ENCODE measurements at places on chromosomes 3 and 15.
A peak's percentile ranks its signal among the peaks of the same experiment; 100 is the strongest.

- no peak for DNase-seq
Observed at GRCh38 chr3:155370198-155370597, 76.7 kb upstream of the STRIT1 start.

DNA sequence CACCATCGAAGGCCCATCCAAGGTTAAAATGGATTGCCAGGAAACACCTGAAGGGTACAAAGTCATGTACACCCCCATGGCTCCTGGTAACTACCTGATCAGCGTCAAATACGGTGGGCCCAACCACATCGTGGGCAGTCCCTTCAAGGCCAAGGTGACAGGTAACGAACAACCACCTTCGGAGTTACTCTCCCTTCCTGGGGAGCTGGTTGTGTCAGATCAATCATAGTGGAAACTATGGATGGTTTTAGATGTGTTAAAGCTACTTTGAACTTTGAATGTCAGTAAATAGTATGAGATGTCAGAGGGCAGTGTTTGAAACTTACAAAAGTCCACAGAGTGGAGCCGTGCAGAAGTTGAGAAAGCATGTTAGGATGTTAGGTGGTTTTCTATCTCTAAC, 42.3 kb downstream of the DNASE1L3 start:
- no peak for DNase-seq

DNA sequence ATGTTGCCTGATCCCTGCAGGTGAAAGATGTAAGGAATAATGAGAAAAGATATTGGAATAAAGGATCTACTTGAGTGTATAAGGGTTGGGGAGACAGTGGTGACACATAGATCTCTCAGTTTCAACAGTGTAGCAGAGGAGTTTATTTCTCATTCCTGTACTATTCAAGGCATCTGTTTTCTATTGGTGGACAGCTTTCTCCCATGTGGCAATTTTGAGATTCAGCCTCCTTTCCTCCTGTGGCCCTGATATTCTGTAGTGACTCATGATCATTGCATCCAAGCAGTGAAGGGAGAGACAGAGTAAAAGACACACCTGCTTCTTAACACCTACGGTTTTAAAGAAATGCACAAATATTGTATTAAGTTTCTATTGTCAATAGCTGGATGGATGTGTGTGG, 327.6 kb downstream of the GRM7 start:
- DNase-seq, result no peak

GRCh38 chr15:48325400-48325799, 5.8 kb upstream of the DUT start:
- DNase-seq, result no peak

DNA sequence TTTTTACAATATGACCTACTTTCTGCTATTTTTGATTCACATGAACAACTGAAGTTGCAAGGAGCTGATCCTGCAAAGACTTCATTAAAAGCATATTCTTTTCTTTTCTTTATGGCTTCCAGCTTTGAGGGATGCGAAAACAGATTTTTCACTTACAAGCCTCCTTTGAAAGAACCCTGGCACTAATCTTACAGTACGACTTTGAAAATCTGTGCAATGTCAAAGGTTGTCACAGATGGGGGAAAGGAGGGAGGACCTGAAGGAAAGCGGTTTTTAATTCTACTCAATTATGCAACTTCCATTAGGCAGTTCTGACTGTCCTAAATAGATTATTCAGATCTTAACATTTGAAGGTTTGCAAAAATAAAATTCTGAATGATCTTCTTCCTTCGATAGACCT, 130.5 kb downstream of the TNIK start:
- DNase-seq, result no peak

DNA sequence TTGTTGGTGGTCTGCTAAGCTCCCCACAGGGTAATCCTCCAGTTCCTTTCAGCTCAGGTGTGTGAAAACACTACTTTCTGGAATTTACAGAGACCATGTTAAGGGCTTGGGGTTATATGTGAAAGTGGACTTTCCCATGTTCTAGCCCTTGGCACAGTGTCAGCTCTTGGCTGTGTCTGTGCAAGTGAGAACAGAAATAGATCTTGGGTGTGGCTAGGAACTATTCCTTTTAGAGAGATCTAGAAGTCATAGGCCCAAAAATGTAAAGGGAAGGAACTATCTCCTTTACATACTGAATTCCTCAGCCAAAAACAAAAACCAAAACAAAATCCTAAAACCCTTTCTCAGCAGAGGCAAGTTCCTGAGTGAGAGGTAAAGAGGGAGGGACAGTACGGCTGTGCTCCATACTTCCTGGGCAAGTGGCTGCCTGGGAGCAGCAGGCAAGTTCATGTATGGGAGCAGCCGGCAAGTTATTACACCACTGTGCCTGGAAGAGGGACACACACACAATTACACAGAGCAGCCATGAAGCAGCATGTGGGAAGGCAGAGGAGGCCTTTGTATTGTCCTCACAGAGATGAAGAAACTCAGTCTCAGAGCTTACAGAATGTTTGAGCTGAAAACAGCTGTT, 19.9 kb upstream of the C3orf62 start:
- DNase-seq, result no peak

GRCh38 chr3:141021261-141021660, 29.9 kb upstream of the SPSB4 start:
- no peak for DNase-seq

GRCh38 chr3:27880969-27881892, 159.1 kb upstream of the EOMES start:
- no peak for DNase-seq

- DNase-seq, result peak; percentile 54
Observed at GRCh38 chr15:77784361-77785292, 151.9 kb upstream of the LINGO1 start.

GRCh38 chr15:60255390-60255789, 142.4 kb downstream of the ANXA2 start:
- no peak for DNase-seq

GRCh38 chr3:189267981-189268613, 96.3 kb downstream of the TPRG1 start:
- no peak for DNase-seq

- no peak for DNase-seq
Observed at GRCh38 chr3:132517311-132517710, 79.8 kb upstream of the ACKR4 start.

GRCh38 chr3:184241447-184242296, 7.1 kb downstream of the ALG3 start:
- DNase-seq, result no peak

GRCh38 chr3:113242096-113242581, 30.8 kb downstream of the BOC start:
- DNase-seq, result no peak

- peak; percentile 34 for DNase-seq
Observed at GRCh38 chr3:132911741-132912415, 126.3 kb upstream of the TMEM108 start.

DNA sequence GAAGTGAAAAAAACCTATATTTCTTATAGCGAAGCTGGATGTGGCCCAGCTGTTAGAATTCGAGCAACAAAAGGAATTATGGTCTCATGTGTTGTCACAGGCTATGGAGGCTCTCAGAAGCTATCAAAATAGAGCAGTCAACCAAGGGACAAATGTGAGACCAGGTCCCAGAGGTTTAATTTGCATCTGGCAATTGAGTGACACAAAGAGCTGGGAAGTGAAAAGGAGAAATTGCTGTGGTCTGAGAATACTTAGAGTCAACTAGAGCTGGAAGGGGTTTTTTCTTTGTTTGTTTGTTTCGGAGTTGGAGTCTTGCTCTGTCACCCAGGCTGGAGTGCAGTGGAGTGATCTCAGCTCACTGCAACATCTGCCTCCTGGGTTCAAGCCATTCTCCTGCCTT, 61.3 kb upstream of the SMAD3 start:
- no peak for DNase-seq

- no peak for DNase-seq
Observed at GRCh38 chr3:156718622-156719306, 44.4 kb downstream of the TIPARP start.

GRCh38 chr3:163543662-163544061, 1534.6 kb downstream of the SI start:
- no peak for DNase-seq

DNA sequence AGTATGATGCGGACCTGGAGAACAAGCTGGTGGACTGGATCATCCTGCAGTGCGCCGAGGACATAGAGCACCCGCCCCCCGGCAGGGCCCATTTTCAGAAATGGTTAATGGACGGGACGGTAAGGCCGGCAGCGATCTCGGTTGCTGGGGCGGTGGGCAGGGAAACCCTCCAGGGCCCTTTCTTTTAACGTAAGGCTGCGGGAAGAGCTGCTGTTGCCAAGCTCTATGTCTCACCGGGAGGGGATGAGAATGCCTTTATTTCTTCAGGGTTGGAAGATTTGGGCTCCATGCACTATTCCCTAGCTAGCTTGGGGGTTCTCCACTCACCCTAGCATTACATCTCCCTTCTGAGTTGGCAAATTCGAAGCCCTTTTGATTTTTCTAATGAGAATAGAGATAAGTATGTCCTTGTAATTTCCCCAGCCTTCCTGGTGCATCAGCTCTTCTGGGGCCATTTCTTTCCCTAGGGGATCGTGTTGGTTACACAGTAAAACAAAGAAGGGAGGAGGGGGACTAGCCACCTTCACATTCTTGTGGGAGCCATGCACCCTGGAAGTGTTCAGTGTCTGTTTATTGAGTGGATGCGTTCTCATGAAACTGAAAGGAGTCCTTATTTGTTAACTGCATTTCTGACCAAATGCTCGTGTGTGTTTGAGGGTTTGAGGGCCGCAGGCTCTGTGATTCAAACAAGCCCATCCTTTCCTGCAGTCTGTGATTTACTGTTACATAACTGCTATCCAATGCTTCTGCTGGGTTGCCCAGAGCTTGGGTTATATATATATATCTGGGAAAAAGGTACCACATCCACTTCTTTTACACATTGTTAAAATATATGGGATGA, 982 bp downstream of the TAGLN3 start:
- no peak for DNase-seq

GRCh38 chr3:101780661-101781060, 1.6 kb downstream of the NXPE3 start:
- peak; percentile 76 for DNase-seq

- peak; percentile 19 for DNase-seq
Observed at GRCh38 chr3:31534065-31534425, 1.3 kb downstream of the STT3B start.

- DNase-seq, result peak; percentile 75
Observed at GRCh38 chr3:134685929-134686802, 35.3 kb upstream of the KY start.

DNA sequence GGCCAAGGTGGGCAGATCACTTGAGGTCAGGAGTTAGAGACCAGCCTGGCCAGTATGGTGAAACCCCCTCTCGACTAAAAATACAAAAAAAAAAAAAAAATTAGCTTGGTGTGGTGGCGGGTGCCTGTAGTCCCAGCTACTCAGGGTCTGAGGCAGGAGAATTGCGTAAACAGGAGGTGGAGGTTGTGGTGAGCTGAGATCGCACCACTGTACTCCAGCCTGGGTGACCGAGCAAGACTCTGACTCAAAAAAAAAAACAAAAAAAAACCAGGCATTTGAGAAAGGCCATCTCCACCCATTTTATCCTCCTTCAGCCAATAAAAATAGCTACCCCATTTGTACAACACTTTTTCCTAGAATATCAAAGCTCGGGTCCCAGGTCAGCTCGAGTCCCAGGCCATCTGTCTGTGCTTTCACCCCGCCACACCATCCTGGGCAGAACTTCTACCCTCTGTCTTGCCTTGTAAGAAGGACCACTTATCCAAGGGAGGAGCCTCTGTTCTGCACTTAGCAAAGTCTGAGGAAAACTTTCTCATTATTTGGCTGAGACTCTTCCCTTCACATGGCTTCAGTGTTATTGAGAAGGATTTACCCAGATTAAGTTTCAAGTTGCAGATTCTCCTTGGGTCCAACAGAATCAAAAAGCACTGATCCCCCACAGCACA, 99.1 kb downstream of the MESD start:
- peak; percentile 47 for DNase-seq

- DNase-seq, result no peak
Observed at GRCh38 chr3:8365541-8365940, 136.1 kb upstream of the LMCD1 start.

GRCh38 chr15:72784456-72784876, 908 bp upstream of the ADPGK start:
- no peak for DNase-seq

- DNase-seq, result no peak
Observed at GRCh38 chr3:12944413-12944812, 103.0 kb upstream of the RPL32 start.

- no peak for DNase-seq
Observed at GRCh38 chr3:29871087-29871486, 590.2 kb downstream of the RBMS3 start.

DNA sequence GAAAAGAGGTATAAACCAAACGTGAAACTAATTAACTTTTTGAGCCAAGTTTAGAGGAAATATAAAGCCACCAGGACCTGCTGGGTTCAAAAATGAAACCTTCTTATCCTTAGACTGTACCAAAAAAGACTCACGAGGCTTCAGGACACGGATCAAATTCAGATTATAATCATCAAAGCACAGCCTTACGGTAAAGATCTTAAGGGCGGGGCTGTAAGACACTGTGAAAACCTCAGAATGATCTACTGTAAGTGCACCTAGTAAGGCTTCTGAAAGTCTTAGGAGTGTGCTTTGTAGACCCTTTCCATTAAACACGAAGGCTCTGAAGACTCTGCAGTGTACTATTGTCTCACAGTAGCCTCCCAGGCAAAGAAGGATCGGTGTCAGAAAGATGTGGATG, 26.8 kb downstream of the TARS3 start:
- DNase-seq, result no peak

DNA sequence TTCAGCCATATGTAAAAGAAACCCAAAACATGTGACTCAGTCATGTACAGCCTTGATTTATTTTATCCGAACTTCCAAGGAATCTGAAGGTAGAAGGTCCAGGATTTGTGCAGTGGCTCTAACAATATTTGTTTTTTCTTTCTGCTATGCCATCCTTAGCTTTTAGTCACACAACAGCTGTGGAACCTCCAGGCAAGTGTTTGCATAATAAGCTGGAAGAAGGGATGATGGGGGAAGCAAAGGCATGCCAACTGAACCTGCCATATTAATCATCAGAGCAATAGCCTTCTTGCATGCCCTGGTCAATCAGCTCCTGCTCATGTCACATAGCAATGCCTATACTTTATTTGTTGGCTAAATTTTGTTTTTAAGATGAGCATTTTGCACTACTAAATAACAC, 444.7 kb upstream of the ARPP21 start:
- no peak for DNase-seq

DNA sequence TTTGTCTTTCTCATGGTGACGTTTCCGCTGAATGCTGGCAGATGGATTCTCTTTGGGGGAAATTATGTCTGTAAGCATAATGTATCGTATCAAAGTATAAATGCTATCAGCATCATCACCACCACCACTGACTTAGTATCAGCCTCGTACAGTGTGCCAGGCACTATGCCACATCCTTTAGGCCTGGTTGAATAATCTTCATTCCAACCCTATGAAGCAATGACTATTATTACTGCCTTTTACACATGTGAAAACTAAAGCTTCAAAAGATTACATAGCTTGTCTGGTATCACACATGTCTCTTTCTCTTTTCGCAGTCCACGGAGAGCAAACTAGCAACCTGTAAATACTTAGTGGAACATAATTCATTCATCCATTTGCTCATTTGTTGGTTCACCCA, 166.7 kb upstream of the PRICKLE2 start:
- DNase-seq, result no peak

- DNase-seq, result no peak
Observed at GRCh38 chr3:193236599-193236998, 4.4 kb upstream of the PLAAT1 start.

- peak; percentile 50 for DNase-seq
Observed at GRCh38 chr3:30914696-30915095, 20.2 kb upstream of the GADL1 start.

GRCh38 chr3:188832146-188832545, 339.6 kb upstream of the TPRG1 start:
- DNase-seq, result no peak

- no peak for DNase-seq
Observed at GRCh38 chr3:156323466-156323865, 203.1 kb downstream of the KCNAB1 start.
